ENCODE measurements at places on chromosomes 5 and 9.

- H3K4me1 ChIP-seq: peaks cover 15% of the 10 kb centered on the region
- H3K27ac ChIP-seq: no peak overlapping the region
- H3K4me3 ChIP-seq: no peak overlapping the region
- no peaks in the 10 kb centered on the region for H3K27me3 ChIP-seq
- H3K36me3 ChIP-seq: no peaks in the 10 kb centered on the region
Measured at GRCh38 chr5:135441350-135441831, 5.8 kb downstream of the DCANP1 start.

DNA sequence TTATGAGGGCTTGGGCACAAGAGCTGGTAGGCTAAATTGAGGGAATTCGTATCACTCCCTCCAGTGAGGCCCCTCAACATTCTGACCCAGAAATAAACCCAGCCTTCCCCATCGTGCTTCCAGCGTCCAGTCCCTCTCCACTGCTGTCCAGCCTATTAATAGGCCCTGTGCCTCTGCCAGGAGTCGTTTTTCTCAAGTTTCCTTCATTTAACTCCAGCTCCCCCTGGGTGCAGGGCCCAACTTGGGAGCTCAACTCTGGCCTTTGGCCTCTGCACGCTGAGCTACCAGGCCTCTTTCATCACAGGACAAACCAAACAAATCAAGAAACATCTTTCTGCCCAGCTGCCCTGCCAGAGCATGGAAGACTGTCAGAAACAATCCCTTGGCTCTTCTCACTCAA, 10.0 kb downstream of the HBEGF start:
- no peak overlapping the region for H3K27ac ChIP-seq
- no peaks in the 10 kb centered on the region for H3K4me1 ChIP-seq
- no peak overlapping the region for H3K4me3 ChIP-seq
- no peaks in the 10 kb centered on the region for H3K27me3 ChIP-seq
- no peaks in the 10 kb centered on the region for H3K36me3 ChIP-seq
- DNase-seq: no peak

GRCh38 chr5:109455598-109456096, 45.9 kb upstream of the PJA2 start:
- no peaks in the 10 kb centered on the region for H3K4me1 ChIP-seq
- no peaks in the 10 kb centered on the region for H3K36me3 ChIP-seq
- no peak overlapping the region for H3K4me3 ChIP-seq

- H3K27me3 ChIP-seq: no peaks in the 10 kb centered on the region
- no peaks in the 10 kb centered on the region for H3K4me1 ChIP-seq
- no peak for DNase-seq
- H3K36me3 ChIP-seq: no peaks in the 10 kb centered on the region
- no peak overlapping the region for H3K4me3 ChIP-seq
Measured at GRCh38 chr9:18447541-18447940, 26.4 kb upstream of the ADAMTSL1 start.

GRCh38 chr5:128228008-128228407, 144.4 kb downstream of the SLC12A2 start:
- no peak overlapping the region for H3K4me3 ChIP-seq
- DNase-seq: no peak
- H3K27ac ChIP-seq: no peak overlapping the region
- H3K36me3 ChIP-seq: no peaks in the 10 kb centered on the region
- H3K4me1 ChIP-seq: no peaks in the 10 kb centered on the region

DNA sequence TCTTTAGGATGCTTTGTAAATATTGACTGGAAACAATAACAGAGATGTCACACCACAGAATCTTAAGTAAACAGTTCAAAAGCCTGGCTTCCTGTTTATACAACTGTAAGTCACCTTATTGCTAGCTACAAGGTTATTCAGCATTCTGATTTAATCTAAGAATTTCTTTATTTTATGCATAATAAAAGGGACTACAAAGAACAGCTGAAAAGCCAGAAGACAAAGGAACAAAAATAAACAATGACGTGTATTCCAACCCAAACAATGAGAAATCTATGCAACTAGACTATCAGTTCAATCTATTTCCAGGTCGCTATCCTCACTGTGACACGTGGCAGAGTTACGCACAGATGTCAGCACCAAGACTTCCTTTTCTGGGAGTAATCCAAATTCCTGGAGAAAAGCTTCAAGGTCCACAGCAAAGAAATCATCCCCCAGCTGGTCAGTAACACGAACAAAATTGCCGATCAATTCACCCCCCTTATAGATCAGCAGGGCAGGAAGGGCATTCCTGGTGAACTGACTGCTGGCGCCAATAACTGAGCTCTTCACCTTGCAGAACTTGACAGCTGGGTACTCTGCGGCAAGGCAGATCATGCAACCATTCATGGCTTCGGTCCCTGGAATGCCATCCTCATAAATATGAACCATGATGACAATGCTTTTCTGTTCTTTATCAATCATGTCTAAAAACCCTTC, 8.4 kb downstream of the PDCL start:
- DNase-seq: no peak
- H3K4me1 ChIP-seq: peaks cover 3% of the 10 kb centered on the region
- no peak overlapping the region for H3K4me3 ChIP-seq
- peaks cover 83% of the 10 kb centered on the region for H3K36me3 ChIP-seq

Data from endodermal cell (in vitro differentiated cells).